ENCODE measurements at places on chromosomes 7 and 10.

GRCh38 chr10:85224366-85224940 lies 896.1 kb downstream of the CCSER2 start:
- no peak for DNase-seq

DNA sequence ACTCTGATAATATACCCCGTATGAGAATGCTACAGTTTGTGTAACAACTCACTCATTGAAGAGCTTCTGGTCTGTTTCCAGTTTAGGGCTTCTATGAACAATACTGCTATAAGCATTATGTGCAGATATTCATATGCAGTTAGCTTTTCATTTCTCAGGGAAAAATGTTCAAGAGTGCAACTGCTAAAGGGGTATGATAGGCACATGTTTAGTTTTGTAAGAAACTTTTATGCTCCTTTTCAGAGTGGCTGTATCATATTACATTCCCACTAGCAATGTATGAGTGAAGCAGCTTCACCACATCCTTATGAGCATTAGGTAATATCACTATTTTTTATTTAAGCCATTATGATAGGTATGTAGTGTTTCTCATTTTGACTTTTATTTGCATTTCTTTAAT lies 182.6 kb upstream of the CXCL12 start:
- no peak for DNase-seq

GRCh38 chr10:25869067-25869591 lies 64.9 kb upstream of the MYO3A start:
- DNase-seq = no peak

- no peak for DNase-seq
These were observed 3.5 kb upstream of the GDF2 start for GRCh38 chr10:47318706-47319105.

DNA sequence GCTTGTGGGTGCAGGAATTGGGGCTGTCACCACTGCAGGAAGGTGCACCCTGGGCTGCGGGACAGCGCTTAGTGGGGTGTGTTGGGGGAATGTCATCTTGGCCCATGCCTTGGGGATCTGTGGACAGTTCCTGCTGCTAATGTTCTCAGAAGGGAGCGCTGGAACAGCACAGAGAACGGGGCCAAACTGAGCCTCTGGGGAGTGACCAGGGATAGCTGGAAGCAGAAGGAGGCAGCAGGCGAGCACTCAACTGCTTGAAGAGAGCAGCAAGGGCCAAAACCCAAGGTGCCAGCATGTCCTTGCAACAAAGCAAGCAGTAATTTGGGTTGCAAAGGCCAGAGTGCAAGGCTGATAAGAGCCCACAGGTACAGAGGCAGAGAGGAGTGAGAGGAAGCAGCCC lies 31.3 kb upstream of the WDFY4 start:
- DNase-seq = no peak

DNA sequence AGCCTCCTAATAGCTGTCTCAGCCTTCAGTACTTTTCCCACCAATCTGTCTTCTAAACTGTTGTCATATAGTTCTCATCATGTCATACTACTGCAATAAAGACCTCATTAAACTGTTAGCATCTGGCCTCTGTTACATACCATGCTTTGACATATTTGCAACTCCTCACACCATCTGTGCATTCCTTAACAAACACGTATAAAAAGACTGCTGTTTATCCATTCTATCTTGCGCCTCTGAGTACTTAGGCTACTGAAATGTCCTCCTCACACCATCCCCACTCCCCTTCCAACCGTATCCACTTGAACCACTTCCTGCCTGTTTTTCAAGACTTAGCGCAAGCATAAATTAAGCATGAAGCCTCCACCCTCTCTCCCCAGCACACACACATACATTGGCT lies 41.6 kb downstream of the SLC16A9 start:
- DNase-seq = no peak

GRCh38 chr10:13311177-13311575 lies 11.3 kb upstream of the PHYH start:
- DNase-seq = no peak

DNA sequence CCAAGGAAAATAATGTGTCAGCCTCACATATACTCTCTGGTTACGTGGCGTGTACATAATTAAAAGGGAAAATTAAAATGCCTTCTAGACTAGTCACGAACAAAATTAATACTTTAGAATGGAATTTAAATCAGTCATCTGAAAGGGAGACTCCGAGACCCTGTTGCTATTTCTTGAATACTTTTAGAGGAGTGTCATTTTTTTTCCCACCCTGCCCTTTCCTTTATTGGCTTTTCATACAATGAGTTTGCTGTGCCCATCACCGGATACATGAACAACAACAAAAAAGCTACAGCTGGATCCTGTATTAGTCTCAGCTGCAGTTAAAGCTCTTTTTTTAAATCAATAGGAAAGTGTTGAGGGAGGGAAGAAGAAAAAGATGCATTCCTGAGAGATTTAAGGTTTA lies 20.1 kb downstream of the CYTH3 start:
- no peak for DNase-seq

DNA sequence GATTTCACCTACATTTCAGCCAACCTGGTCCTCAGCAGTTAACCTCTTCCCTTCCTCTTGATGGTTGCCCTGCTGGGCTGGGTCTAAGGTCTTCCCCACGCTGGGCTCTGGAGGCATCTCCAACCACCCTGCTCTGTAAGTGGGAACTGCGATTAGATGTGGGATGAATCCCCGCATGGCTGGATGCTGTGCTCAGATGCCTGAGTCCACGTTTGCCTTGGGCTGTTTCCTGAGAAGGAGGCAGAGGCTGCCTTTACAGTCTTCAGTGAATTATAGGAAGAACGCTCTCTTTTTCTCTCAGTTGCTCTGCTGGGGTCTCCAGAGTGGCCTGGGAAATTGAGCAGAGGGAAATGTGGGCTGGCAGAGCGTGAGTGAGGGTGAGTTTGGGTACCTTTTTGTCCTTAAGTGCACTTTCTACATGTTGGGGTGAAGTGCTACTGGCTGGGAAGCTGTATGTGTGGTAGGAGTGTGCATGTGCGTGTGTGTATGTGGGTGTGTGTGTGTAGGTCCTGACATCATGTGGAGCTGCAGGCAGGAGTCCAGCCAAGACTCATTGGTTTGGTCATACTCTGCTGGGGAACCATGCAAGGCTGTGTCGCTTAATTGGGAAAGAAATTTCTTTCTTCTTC lies 1.5 kb downstream of the GIMAP8 start:
- no peak for DNase-seq

- DNase-seq = no peak
These were observed 15.5 kb upstream of the SFMBT2 start for GRCh38 chr10:7426349-7426748.

DNA sequence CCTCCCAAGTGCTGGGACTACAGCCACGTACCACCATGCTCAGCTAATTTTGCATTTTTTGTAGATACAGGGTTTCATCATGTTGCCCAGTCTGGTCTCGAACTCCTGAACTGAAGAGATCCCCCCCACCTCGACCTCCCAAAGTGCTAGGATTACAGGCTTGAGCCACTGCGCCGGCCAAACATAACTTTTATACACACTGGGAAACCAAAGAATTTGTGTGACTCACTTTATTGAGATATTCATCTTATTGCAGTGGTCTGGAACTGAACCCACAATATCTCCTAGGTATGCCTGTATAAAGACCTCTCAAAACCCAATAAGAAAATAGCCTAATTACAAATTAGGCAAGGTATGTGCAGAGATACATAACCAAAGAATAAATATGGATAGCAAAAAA lies 182.6 kb upstream of the FEZF1 start:
- DNase-seq = no peak

GRCh38 chr7:41133690-41134299 lies 569.1 kb downstream of the INHBA start:
- DNase-seq = no peak

- DNase-seq = no peak
These were observed 29.8 kb downstream of the UNCX start for GRCh38 chr7:1262441-1262840.

- DNase-seq = no peak
These were observed 163.6 kb downstream of the CAMK1D start for GRCh38 chr10:12513003-12513365.

DNA sequence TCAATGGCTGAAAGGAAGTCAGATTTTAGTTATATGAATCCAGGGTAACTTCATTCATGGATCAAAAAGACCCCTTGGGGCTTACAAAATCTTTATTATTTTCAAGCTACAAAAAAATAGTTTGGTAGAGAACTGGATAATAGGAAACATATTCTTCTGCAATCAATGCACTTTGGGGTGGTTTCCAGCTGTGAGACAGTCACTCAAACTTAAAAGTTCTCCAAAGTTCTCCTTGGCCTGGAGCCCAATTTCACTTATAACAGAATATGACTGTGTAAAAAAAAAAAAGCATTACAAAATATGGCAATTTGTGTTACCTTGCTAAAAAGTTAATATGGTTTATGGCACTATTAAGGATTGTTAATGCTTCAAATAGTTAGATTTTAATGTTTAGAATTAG lies 255.5 kb downstream of the AGMO start:
- no peak for DNase-seq

- no peak for DNase-seq
These were observed 2.8 kb upstream of the AHCYL2 start for GRCh38 chr7:129222064-129222463.

DNA sequence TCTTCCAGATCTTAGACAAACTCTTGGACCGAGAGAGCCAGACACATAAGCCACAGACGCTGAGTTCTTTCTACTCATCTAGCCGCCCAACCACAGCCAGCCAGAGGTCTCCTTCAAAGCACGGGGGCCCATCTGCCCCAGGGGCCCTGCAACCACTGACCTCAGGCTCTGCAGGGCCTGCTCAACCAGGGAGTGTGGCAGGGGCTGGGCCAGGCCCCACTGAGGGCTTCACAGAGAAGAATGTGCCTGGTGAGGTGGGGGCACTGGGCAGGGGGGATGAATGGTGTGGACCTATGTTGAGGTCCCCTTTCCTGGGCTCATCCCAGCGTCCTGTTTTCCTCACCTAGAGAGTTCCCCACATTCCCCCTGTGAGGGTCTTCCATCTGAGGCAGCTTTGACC lies 11.4 kb downstream of the ZSWIM8 start:
- no peak for DNase-seq

- DNase-seq = no peak
These were observed 199.4 kb downstream of the DYNC1I1 start for GRCh38 chr7:95971716-95972115.

DNA sequence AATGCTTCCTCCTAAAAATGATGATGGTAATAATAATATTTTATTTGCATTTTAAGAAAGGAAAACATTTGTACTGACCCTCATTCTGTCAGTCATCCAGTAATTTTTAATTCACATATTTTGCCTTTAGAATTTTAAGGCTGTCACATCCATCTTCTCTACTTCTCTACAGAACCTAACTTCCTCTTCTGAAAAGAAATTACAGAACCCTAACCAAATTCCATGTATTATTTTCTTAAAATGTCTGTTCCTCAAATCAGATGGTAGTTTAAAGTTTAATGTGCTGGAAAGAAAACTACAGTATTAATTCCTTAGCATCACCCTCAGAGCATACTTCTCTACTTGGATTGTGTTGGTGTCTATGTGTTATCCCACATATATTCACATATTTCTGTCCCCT lies 9.0 kb downstream of the PIK3CG start:
- DNase-seq = no peak

- no peak for DNase-seq
These were observed 272.7 kb downstream of the GFRA1 start for GRCh38 chr10:116000151-116000842.

GRCh38 chr10:29618341-29619171 lies 16.2 kb downstream of the SVIL start:
- DNase-seq = no peak

- DNase-seq = no peak
These were observed 1.7 kb upstream of the AKR1D1 start for GRCh38 chr7:138074540-138074939.

GRCh38 chr10:132712291-132712690 lies 73.7 kb downstream of the NKX6-2 start:
- DNase-seq = no peak

- DNase-seq = no peak
These were observed 96.8 kb upstream of the PCBD1 start for GRCh38 chr10:70984986-70985722.

DNA sequence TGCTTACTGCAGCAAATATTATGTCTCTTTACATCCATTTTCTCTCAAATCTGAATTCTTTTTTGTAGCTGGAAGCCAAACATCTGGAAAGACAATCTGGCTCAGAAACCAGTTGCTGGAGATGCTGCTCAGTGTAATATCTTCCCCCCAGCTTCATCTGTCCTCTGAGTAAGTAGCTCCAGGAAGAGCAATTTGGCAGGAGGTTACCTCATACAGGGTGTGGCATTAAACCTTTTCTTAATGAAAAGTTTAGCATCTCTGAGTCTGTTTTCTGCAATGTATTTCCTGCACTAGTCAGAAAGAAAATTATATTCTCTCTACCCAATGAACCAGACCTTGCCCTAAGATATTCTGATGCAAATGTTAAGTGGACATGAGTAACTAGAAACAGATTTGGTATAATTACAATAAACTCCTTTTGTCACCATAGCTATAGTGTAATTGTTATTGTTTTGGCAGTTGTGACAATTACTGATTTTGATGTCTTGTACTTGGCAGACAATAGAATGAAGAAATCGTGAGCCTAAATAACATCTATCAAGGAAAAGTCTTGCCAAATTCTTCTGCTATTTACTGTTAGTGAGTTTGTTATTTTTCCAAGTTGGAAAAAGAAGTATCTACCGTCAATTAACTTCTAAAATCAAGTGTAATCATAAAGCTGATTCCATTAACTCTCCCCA lies 123.3 kb downstream of the WDFY4 start:
- DNase-seq = no peak

GRCh38 chr7:75995052-75995471 lies 667 bp upstream of the TMEM120A start:
- no peak for DNase-seq

GRCh38 chr10:97131181-97131628 lies 54.6 kb downstream of the SLIT1 start:
- DNase-seq = no peak

GRCh38 chr7:104886651-104887050 lies 127.4 kb upstream of the KMT2E start:
- DNase-seq = no peak

GRCh38 chr7:149489391-149490024 lies 8.1 kb downstream of the ZNF746 start:
- no peak for DNase-seq

DNA sequence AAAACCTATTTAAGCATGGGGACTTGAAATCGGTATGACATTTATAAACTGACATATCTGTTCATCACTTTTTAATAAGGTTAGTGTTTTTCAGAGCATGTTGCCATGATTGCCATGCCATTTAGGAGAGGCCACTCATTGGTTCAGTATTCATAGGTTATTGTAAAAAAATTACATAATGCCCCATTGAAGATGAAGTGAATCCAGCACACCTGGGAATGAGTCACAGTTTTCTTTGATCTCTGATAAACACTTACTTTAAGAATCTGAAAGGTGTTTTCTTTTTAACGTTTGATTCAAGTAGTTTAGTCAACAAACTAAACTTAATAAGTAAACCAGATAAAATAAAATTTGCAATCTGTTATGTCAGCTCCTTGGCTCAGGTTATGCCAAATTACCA lies 278.3 kb downstream of the ARL4A start:
- DNase-seq = no peak

DNA sequence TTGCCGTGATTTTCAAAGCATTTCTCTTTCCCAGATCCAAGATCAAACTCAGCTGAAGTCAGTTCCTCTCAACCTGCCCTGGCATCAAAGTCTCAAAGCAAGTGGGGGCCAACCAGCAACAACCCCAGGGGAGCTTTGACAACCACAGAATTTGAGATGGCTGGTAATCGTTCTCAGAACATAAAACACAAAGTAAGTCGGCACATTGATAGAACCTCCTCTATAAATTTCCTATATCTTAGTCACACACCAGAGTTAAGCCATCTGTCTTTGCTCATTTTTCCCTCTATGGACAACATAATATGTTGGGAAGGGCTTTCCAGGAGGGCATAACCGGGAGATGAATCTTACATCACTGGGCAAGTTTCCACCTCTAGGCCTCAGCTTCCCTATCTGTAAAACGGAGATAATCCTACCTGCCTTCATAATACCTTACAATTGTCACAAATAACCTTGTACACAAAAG lies 1.2 kb upstream of the DNAJC9 start:
- DNase-seq = no peak
